ENCODE measurements at places on chromosomes 16 and 17. TPM values are rescaled to one million over a fixed set of nuclear protein-coding genes. Genes with fewer than 3 reads are reported as not detected.

TPSD1 gene
- total RNA-seq = not detected

ZNF267 gene
- total RNA-seq = 28.3 TPM

ITGAE gene
- 24.5 TPM for total RNA-seq

FASN gene
- total RNA-seq = 559 TPM

FOXN1 gene
- total RNA-seq = not detected

NXN gene
- total RNA-seq = 88.4 TPM

Data from H1 (cell line).